Left renal cortex interstitium (tissue), 4 donors: ENCODE measurements at places on chromosomes 3 and 15. TPM values are rescaled to one million over a fixed set of nuclear protein-coding genes. Genes with fewer than 3 reads are reported as not detected.

- DNase-seq: no peak
These were observed 7.7 kb downstream of the ITIH1 start for GRCh38 chr3:52784931-52785590.

- no peak for DNase-seq
These were observed 353.4 kb downstream of the FOXP1 start for GRCh38 chr3:71229905-71230657.

DNA sequence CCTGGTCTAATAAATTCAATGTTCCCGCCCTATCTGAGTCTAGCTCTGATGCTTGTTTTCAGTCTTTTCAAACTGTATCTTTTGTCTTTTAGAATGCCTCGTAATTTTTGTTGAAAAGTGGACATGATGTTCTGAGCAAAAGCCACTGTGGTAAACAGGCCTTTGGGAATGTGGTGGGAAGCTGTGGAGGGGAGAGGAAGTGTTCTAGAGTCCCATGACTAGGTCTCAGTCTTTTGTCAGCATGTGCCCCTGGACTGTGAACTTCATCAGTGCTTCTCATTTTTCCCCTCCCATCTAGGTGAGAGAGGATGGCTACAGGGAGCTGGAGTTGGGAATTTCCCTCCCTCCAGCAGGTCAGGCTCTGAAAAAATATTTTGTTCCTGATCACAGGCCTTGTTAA is 33.7 kb downstream of the SUSD5 start:
- DNase-seq: no peak

DNA sequence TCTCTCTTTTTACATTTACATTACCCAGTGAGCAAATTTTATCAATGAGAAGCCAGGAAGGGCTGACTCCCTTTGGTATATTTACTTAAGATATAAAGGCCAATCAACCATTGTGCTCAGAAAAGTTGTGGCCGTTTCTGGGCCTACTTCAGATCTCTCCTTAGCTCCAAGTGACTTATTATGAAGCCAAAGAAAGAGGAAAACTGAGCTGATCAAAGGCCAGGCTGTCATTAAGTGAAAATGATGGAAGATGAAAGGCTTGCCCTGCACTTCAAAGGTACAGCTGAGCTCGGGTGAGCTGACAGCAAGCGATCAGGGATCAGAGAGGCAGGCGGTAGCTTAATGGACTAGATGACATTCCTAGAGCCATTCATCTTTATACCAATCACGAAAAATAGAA is 24.8 kb downstream of the VGLL4 start:
- no peak for DNase-seq

DNA sequence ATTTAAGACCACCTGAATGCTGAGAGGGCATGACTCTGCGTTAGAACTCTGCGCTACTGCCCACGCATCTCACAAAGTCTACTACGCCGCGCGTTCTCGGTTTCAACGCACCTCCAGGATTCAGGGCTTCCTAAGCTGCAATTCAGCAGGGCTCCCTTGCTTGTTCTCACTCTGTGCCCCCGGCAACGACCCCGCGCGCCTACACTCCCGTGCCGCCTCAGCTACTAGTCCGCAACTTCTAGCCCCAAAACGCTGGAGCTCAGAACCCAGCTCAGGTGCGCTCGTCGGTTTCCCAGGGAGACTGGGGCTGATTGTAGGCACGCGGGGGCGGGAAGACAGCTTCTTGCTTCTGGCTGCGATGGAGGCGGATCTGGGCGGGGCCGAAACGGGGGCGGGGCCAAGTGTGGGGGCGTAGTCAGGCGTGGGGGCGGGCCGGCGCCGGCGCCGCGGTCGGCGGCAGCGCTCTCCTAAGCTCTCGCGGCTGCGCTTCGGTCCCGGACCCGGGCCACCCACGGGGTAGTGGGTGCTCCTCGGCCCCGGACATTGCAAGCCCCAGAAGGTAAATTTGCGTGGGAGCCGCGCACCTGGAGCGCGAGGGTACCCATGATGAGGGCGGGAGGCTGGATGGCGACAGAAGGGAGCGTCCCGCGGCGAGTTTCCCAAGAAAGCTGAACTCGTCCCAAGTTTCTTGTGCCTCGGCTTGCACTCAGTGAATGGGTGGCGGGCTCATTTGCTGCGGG is at the start of gene ARHGEF26:
TSS of gene ARHGEF26 (plus strand) at position 430 of the 740 bp plus-strand sequence. CDS start 603 bp downstream, outside the sequence.
- DNase-seq: peak; percentile 71

- no peak for DNase-seq
These were observed 212 bp downstream of the TCAIM start for GRCh38 chr3:44338828-44339127.

DNA sequence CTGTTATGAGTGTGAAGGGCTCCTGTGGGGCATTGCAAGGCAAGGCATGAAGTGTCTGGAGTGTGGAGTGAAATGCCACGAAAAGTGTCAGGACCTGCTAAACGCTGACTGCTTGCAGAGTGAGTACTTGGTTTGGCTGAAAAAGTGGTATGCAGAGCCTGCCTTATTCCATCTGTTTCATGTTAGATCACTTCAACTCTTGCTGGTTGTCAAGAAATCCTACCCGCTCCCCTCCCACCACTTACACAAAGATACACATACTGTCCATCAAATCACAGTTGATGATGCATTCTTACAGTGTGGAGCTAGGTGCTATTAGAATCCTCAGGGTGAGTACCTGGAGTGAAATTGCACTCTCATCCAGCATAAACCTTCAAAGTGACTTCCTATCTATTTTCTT is 272.1 kb downstream of the UNC13C start:
- DNase-seq: no peak

DNA sequence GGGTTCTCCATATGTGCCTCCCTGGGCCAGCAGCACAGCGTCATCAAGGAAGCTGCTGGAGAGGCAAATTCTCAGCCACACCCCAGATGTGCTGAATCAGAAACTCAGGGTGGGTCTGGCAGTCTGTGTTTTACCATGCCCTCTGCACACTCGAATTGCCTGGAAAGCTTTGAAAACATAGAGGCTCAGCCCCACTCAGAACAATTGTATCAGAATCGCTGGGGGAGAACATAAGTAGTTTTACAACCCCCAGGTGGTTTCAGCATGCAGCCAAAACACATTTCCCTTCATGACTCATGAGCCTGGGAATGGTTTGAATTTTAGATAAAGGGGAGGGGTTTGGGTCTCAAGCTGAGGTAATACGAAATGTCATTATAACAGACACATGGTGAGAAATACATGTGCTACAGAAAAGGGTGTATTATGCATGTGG is 9.6 kb downstream of the TGM4 start:
- DNase-seq: no peak

GRCh38 chr3:183122257-183122932 is 23.1 kb upstream of the MCCC1 start:
- no peak for DNase-seq

DNA sequence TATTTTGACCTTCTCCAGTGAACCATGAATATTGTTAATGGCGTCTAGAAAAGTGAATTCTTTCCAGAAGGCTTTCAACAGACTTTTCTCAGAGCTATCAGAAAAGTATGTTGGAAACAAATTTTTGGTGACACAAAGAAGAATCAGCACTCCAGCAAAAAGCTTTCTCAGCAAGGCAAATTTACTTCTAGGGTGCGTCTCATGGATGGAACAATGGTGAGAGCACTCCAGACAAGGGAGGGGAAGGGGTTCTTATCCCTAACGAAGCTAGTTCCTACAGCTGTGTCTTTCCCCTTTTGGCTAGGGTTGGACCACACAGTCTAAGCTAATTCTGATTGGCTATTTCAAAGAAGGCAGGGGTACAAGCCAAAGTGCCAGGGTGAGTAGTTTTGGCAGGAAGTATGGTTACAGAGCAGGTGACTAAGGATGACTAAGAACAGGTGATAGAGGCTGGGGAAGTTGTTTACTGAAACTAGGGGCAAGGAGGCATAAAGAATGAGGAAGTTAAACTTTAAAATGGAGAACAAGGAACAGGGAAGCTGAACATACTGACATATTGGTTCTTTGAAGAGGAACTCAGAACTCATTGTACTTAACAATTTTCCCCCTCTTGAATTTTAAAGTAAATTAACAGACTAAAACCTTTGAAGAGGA is 959.8 kb downstream of the NAALADL2 start:
- DNase-seq: no peak

- DNase-seq: no peak
These were observed 256.0 kb upstream of the STAC start for GRCh38 chr3:36124118-36124796.

DNA sequence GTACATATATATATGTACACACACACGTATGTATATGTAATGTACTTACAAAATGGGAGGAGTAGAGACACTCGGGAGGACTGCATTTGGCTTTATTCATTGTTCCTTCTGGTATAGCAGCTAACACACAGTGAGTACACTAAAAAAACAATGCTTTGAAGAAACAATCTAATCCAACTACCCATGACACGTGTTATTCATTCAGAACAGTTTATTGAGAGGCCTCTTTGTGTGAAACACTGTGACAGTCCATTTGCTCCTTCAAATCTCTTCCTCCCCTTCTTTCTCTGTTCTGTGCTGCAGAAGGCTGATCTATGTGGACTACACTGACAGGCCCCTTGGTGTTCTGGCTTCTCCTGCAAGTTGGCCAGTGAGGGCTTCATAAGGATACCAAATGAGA is 1075.9 kb upstream of the CFAP20DC start:
- DNase-seq: no peak

DNA sequence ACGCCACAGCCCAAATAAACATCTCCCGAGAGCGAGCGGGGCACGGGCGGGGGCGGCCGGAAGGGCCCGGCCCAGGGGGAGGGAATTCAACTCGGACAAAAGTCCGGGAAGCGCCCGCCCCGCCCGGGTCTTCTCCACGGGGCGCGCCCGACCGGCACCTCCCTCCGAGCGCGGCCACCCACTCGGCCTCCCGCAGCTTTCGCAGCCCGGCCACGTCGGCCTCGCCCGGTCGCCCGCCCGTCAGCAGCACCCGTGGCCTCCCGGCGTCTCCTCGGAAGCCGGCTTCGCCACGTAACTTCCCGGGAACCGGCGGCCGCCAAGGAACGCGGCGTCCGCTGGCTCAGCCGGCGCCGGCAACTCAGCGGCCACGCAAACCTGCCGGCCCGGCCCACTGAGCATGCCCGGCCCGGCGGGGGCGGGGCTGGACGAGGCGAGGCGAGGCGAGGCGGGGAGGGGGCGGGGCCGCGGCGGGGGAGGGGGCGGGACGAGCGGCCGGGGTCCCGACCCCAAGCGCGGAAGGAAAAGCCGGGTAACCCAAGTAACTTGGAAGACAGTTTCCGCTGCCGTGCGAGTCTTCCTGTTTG is at the start of gene TJP1:
TSS of gene TJP1 (minus strand) at position 369 of the 584 bp plus-strand sequence. CDS start 440 bp downstream, outside the sequence.
- no peak for DNase-seq

DNA sequence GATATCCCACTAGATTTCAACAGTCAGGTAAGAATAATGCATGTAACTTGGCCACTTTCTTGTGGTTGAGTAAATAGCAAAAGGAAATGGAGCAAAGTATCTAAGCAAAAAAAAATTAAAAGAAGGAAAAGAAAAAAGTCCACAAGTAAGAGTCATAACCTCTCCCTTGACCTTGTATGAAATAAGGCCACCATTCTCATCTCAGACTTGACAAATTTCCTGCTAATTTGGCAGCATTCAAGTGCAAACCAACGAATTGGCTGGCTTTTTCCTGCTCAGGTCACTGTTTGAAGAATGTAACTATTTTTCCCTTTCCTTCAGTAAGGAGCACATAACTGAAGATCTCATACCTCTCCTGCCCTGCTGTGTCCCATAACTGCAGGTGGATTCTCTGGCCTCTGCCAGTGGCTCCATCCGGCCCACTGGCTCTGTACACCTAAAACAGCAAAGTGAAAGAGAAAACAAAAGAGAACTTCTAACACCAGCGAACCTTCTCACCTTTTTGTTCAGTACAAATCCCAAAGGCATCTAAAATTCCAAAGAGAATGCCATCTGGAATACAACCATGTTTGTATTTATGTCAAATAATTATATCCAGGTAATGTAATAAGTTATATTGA is 33.4 kb upstream of the RSL24D1 start:
- no peak for DNase-seq

GRCh38 chr3:12896063-12896985 is 55.0 kb upstream of the RPL32 start:
- DNase-seq: no peak

CHRM5 gene
- polyA plus RNA-seq: 0.44 TPM

PTH1R gene
- 181 TPM for polyA plus RNA-seq

TMEM212 gene
- 0.35 TPM for polyA plus RNA-seq

TP53BP1 gene
- polyA plus RNA-seq: 61.5 TPM

SUSD5 gene
- polyA plus RNA-seq: 6.2 TPM

CNTN4 gene
- 28.3 TPM for polyA plus RNA-seq

TPRG1 gene
- 0.59 TPM for polyA plus RNA-seq

CLDN18 gene
- 0.84 TPM for polyA plus RNA-seq

QRICH1 gene
- 80.9 TPM for polyA plus RNA-seq

LRRC2 gene
- 2.5 TPM for polyA plus RNA-seq
